ENCODE measurements at places on chromosomes 11 and 22.

GRCh38 chr11:120388261-120388660 lies 52.0 kb downstream of the ARHGEF12 start:
- DNase-seq = no peak

DNA sequence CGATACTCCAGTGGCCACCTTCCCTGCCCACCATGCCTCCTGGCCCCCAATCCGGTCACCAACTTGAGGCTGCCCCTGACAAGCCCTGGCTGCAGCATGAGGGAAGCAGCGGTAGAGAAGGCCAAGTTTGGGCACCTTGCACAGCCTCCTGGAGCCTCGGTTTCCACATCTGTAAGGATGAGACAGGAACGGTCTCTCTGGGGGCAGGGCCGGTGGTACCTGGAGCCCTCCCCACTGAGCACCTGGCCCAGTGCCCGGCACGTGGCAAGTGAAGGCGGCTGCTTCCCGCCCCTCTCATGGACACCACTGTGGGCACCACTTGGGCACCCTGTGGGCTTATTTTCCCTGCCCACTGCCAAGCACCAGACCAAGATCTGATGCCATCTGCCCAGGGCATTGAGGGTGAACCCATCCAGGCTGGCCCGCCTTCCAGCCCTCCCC lies 77.8 kb downstream of the CDKN1C start:
- DNase-seq = peak; percentile 1

DNA sequence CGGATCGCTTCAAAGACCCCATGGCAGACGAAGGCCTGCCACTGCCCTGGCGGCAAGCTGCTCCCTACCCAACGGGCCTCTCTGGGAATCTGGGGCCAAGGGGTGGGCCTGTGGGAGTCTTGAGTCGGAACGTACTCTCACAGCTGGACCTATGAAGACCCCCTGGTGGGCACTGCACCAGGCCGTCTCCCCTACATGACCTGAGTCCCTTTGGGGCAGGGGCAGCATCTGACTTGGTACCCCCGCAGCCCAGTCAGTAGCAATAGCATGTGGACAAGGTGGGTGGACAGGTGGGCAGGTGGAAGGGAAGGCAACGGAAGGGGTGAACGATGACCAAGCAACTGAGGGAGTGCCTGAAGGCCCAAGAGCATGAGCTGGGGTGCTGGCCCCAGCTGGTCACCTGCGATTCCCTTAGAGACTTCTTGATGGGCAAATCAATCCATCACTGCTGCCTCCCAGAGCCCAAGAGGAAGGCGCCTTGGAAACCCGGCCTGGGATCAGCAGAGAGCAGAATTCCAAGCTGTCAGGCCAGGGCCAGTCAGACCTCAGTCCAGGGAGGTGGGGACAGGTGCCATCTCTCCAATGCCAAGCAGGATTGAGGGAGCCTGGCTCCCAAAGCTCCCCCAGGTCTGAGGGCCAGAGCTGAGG lies 35.3 kb downstream of the ARAP1 start:
- DNase-seq = no peak

DNA sequence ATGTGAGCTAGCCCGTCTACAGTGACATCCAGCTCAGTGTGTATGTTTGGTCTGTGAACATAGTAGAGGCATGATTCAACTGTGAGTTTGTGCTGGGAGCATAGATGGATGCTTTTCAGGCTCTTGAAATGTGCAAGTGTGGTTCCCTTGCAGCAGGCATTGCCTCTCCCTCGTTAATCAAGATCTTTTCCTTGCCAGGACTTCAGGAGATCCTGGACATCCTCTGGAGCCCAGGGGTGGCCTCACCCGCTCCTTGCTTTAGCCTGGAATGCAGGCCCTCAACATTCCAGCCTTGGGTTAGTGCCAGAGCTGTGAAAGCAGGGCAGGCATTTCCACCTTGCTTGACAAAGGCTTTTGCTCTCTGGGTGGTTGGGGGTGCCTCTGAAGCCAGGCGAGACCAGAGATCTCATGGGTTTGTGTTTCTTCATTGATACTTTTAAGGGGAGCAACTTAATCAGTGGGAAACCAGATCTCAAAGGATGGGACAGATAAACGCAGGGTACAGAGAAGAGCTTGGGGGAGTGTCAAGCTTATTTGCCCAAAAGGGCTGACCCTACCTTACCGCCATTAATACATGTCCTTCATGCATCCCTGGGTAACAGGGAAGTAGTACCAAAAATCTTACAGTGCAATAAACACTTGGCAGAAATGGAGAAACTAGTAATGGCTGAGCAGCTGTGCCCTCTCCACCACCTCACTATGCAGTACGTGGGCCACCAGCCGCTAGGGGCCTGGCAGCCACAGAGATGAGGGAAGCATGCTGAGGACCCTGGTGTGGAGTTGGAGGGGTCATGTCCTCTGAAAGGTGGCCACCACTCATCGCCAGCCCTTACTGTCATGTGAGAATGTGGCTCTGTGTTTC lies 72.1 kb downstream of the PTPRJ start:
- no peak for DNase-seq

DNA sequence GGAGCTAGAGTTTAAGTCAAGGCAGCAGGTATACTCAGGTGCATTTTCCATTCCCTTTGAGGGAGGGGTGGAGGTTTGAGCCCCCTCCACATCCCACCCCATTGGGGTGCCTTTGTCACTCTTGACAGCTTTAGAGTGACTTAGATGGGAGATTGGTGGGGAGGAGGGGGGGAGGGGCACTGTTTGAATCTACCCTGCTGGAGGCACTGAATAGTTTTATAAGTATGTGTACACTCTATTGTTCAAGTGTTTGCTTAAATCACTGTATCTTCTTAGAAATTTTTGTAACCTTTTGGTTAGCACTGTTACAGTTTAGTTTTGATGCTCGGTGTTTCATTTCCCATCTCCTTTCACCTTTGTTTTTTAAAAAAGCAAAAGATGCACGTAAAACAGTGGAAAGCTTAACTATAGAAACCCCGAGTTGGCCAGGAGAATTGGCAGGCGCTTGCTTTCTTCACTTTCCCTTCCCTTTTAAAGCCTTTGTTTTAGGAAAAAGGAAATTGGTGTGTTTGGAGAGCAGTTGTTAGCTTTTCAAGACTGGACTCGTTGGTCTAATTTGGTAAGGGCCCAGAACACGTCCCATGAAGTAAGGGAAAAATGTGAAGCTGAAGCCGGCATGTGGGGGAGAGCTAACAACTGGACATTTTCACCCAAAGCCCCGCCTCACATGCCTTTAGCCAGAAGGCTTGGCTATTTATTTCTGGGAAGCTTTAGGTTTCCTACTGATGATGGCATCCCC lies 42.8 kb downstream of the TNRC6B start:
- no peak for DNase-seq

DNA sequence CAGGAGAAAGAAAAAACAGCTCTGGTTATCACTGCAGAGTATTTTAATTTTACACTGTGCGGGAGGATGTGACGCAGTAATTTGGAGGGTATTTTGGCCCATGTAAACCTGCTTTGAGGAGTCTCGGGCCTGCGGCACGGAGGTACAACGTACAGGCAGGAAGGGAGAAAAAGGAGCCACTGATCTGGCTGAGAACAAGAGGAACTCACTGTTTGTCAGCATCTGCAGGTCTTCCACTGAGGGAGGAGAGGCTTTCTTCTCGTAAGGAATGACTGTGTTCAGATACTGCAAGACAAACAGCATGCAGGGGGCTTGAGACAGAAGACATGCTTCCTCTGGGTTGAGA lies 44.0 kb downstream of the FEZ1 start:
- DNase-seq = no peak

DNA sequence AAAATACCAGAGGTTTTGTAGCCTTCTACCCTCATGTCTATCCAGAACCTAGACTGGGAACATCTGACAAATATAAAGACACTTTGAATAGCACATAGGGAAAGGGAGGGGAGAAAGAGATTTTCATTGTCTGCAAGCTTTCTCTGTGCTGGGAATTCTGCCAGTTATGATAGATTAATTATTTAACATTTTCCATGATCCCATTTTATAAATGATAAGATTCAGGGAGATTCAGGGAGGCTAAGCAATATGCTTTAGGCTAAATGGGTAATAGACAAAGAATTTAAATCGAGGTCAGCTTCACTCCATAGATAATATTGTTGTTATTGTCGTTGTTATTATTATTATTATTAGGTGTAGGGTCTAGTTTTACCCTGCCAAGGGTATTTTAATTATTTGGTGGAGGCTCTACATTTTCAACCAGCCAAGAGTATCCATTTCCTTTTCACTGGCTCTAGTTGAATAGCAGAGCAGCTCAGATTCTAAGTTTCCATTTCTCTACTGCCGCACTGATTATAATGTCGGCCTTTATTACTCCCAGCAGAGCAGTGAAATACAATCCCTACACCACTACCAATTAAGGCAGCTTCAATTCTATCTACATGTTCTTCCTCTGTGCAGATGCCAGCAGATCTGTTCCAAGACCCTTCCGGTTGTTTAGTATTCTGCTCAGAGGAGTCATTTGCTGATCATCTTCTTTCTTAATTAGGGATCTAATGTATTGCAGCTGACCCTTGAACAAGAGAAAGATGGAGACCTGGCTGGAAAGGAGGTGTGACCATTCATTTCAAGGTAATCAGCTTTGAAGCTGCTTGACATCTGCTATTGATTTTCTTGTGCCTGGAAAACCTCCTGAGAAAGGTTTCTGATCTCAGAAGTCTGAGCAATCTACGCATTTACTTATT lies 23.8 kb upstream of the SYN3 start:
- DNase-seq = no peak

- no peak for DNase-seq
Observed at GRCh38 chr11:56841210-56841810, 92.8 kb upstream of the OR9G4 start.

All from CD4-positive, alpha-beta T cell (primary cell).